IMR-90 (cell line): ENCODE measurements at places on chromosomes 4 and X. TPM values are rescaled to one million over a fixed set of nuclear protein-coding genes. Genes with fewer than 3 reads are reported as not detected.
A peak's percentile ranks its signal among the peaks of the same experiment; 100 is the strongest.

- H3K27me3 ChIP-seq: no peaks in the 10 kb centered on the region
- peaks cover 8% of the 10 kb centered on the region for H3K36me3 ChIP-seq
Observed at GRCh38 chr4:185343726-185344581, 51.8 kb downstream of the LRP2BP start.

DNA sequence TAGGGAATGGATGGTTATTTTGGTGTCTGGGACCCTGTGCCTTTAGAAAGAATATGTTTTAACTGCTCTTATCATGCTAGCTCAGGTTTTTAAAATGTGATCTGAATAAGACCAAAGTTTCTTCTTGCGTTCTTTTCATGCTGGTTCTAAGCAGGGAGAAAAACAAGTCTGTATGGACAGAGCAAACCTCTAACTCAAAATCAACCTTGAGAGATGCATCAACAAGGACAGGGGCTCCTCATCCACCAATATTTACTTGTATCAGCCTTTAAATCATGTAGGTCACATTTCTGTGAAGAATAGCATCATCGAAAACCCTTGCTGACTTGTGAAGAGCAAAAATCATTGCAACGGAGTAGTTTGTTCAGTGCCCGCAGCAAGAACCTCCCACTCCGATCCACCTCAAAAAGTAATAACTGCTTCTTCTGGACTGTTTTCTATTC, 1.2 kb downstream of the ATP10D start:
- peak overlapping the region; percentile 71 for H3K4me3 ChIP-seq
- peak overlapping the region; percentile 45; the same call in 1 of the 2 replicates for H3K27ac ChIP-seq
- peaks cover 5% of the 10 kb centered on the region for H3K4me1 ChIP-seq
- no peak for DNase-seq
- H3K36me3 ChIP-seq: no peaks in the 10 kb centered on the region

DNA sequence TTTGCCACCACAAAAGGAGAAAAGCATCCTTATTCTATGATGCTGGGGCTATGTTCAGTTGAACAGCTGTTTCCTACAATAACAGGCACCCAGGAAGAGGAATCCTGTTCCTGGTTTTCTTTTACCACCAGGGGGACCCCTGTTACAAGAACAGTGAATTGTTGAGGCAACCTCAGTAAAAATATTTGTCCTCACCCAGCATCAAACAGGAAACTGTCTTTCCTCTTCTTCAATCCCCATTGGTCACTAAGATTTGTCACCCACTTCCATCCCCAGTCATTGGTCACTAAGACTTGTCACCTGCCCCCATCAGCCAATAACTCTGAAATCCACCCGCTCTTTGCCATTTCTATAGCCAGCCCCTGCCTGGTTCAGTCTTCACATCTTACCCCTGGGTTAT, 143.5 kb upstream of the GALNT7 start:
- no peaks in the 10 kb centered on the region for H3K4me1 ChIP-seq
- no peak overlapping the region for H3K4me3 ChIP-seq
- no peaks in the 10 kb centered on the region for H3K36me3 ChIP-seq
- peaks cover 14% of the 10 kb centered on the region for H3K27me3 ChIP-seq

DNA sequence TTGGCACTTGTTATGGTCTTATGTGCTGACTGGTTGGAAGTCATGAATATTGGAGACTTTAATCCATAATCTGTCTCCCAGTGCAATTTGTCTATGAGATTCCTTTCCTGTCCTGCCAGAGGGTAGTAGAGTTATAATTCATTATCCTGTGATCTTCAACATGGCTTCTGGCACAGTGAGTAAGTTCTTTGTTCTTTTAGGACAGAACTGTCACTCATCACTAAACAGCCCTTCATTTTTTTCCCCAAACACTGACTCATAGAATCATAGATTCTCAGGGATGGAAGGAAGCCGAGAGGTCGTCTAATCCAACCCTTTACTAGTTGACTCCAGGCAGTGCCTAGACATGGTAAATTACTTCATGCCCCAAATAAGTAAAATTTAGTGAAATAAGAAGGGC, 78.4 kb downstream of the LUZP4 start:
- H3K36me3 ChIP-seq: no peaks in the 10 kb centered on the region
- peaks cover 2% of the 10 kb centered on the region for H3K27me3 ChIP-seq
- peaks cover 6% of the 10 kb centered on the region for H3K4me1 ChIP-seq

ENPP6 gene
- not detected in 2 replicates for total RNA-seq

TBC1D25 gene
- total RNA-seq: 8.3 and 11.3 TPM in 2 replicates
